NCI-H460 (cell line): ENCODE measurements at places on chromosomes 2 and 18. TPM values are rescaled to one million over a fixed set of nuclear protein-coding genes. Genes with fewer than 3 reads are reported as not detected.
A peak's percentile ranks its signal among the peaks of the same experiment; 100 is the strongest.

DNA sequence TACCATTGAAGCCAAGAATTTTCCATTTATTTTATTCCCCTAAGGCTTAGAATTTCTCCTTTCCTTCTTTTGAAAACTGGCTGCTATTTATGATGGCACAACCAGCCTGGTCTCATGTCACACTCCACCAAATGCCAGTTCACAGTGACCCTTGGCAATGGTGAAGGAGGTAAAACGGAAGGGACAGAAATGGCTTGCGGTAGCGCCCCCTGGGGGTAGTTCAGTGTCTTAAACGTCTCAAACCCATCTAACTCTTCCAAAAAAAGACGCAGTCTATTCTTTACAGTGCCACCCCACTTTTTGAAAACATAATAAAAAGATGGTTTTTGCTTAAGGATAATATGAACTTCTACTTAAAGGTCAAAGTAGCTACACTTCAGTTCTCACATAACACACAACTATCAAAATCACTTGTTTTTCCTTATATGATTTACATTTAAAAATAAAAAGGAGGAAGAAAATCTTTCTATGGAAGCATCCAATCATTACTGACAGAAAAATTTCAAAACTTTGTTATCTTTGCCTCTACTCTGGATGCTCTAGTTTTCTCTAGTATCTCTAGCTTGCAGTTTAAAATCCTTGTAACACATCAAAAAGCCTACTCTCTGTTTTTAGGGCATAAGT is 28.0 kb downstream of the PNO1 start:
- peak; percentile 43 for DNase-seq

DNA sequence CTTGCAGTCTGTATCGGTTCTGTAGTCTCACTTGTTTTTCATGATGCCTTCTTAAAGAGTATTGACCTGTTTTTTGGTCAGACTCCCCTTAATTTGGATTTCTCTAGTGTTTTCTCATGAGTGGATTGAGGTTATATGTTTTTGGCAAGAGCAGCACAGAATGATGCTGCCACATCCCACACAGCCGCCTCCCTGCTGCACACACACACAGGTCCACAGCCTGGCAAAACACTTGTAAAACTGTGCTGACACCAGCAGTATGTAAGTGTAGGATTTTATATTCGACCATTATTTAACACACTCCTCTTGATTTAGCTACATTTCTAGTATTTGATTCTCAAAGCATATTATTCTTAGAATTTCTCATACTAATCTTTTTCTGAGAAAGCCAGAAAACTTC is 68.1 kb downstream of the ITGB1BP1 start:
- DNase-seq = no peak

- no peak for DNase-seq
These were observed 20.0 kb upstream of the STAT4 start for GRCh38 chr2:191170773-191171172.

GRCh38 chr2:23399674-23400261 is 14.8 kb downstream of the KLHL29 start:
- no peak for DNase-seq

DNA sequence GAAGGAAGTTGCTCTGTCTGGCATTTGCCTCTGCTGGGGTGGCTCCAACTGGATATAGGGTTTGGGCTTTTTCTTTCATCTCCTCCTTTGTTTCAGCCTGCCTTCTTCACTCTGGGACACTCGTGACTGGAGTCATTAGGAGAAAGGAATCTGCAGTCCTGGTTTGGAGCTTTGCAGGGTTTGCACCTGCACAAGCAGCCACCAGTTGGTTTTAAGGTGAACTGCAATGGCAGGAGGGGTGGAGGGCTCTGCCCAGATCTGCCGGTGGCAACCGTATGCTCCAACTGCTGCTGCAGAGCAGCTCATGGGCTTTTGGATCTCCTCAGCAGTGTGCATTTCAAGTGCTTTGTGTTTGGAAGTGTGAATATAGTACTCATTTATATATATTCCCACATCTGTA is 131.3 kb upstream of the MGAT5 start:
- no peak for DNase-seq

DNA sequence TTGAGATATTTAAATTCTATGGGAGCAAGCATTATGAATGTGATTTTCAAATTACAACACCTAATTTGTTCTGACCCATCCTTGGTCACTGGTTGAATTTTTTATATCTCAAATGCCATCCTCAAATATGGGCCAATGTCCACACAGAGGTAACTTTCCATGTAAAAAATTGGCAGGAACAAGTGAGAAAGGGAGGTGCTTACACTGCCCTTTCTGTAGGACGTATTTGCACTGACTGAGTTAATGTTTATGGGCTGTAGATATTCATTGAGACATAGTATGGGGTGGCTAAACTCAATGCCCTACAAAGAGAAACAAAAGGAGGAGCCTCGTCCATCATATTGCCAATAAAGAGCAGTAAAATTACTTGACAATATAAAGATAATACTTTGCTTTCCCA is 259.3 kb downstream of the NRXN1 start:
- DNase-seq = no peak

GRCh38 chr2:109381327-109381820 is 232.4 kb downstream of the SEPTIN10 start:
- DNase-seq = no peak

GRCh38 chr2:39246382-39246980 is 2.7 kb upstream of the CDKL4 start:
- DNase-seq = no peak

GRCh38 chr2:28547906-28548600 is 52.2 kb downstream of the PLB1 start:
- DNase-seq = no peak

DNA sequence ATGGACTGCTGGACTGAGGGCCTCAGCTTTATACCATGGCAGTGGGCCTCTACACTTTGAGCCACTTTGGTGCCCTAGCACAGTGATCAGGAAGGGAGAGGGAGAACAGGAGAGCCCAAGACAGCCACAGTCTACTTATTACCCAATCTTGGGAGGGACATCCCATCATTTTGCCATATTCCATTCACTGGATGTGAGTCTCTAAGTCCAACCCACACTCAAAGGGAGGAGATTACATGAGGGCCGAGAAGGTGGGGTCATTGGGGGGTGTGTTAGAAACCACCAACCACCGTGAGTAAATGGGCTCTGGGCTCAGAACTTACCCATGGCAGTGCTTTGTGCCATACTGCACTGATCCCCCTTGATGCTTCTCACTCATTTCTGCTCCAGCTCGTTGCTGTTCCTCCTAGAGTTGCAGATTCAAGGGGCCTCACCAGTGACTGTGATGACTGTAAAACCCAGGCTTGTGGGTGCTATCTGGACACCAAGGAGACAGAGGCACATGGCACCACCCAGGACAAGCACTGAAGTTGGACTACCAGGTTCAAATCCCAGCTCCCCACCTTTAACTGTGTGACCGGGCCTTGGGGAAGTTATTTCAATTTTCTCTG is 97.6 kb upstream of the RAB6C start:
- DNase-seq = no peak

- no peak for DNase-seq
These were observed 139.3 kb upstream of the DOK6 start for GRCh38 chr18:69261406-69261805.

- no peak for DNase-seq
These were observed 89.2 kb upstream of the ITGA4 start for GRCh38 chr2:181367906-181368435.

- no peak for DNase-seq
These were observed 14.7 kb downstream of the CD28 start for GRCh38 chr2:203720915-203721672.

The HOXD9 gene
- not detected in 2 replicates for total RNA-seq

The RAB6C gene
- not detected in 2 replicates for total RNA-seq

The ATOH8 gene
- 0.89 and 1.4 TPM in 2 replicates for total RNA-seq

The VWA3B gene
- total RNA-seq = not detected in 2 replicates

The RUFY4 gene
- total RNA-seq = 0.20 TPM in 1 of 2 replicates, not detected in the other

The CHN1 gene
- total RNA-seq = 27.7 and 28.7 TPM in 2 replicates

The TTC21B gene
- total RNA-seq = 30.0 and 37.3 TPM in 2 replicates

The ONECUT2 gene
- total RNA-seq = 0.17 and 0.22 TPM in 2 replicates
